Amygdala (tissue), 56 donors: ENCODE measurements at places on chromosomes 6 and 20.

DNA sequence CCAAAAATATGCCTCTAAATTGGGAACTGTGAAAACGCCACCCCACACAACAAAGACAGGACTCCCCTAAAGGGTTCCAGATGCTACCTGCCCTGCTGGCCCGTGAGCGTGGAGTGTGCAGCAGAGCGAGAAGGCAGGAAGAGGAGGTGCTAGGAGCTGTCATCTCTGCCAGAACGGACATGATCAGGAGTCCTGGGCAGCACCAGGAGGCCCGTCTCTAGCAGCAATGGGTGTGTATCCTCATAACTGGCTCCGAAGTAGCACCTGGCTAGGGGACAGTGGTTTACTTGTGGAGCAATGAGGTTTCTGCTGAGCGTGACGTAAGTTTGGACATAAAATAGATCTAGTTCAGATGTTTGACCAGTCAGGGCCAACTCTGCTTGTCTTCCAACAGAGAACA is 226.0 kb downstream of the CDH4 start:
- DNase-seq: no peak

- no peak for DNase-seq
Measured at GRCh38 chr6:99801805-99802204, 192.2 kb downstream of the MCHR2 start.

DNA sequence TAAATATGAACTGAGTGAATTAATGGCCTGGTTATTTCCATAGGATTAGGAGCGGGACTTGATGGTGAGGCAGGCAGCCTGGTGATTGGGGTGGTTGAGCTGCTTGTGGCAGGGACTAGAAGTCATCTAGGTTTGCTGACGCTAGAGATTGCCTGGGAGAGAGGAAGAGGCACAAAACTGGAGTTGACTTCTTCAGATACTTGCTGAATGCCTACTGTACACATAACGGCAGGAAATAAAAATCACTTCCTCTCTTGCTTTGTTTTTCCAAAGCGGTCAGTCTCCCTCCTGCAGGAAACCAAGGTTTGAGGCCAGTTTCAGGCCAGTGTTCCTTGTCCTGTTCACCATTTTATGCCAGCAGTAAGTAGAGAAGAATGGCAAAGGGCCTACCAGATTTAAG is 36.7 kb upstream of the MYLIP start:
- DNase-seq: no peak

- DNase-seq: no peak
Measured at GRCh38 chr6:81145506-81145905, 607.0 kb downstream of the TENT5A start.

DNA sequence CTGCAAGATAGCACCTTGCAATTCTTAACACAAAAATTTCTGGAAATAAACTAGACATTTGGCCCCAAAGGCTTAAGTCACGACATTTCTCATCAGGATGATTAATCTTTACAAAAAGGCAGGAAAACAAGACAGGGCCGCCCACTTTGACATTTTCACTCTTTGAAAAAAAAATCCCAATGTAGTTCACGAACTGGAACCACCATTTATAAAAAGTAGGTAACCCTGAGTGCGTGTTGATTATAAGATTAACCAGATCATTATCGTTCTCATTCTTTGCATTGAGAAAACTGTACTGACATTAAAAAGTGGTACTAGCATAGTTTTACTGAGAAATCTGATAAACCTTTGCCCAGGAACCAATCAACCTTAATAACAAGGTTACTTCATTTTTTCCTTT is 108.8 kb downstream of the HUS1B start:
- DNase-seq: no peak

- DNase-seq: no peak
Measured at GRCh38 chr6:105648276-105648675, 245.4 kb upstream of the PREP start.

- no peak for DNase-seq
Measured at GRCh38 chr20:6347916-6348315, 225.1 kb upstream of the FERMT1 start.

GRCh38 chr6:118280210-118280609 is 267.9 kb upstream of the PLN start:
- no peak for DNase-seq

DNA sequence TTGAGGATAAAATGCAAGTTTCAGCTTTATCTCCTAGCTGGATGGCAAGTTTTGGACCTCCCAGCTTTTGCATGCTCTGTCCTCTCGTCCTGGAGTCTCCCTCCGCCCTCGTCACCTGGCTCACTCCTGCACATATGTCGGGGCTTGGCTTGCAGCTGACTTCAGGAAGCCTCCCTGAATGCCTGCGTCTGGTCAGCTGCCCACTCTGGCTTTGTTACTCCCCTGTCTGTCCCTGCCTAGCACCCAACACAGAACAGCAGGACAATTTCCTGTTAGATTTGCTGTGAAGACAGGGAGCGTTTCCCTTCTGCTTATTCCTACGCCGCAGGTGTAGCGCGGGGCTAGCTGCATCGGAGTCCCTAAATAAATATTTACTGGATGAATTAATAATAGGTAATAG is 5.4 kb downstream of the JPH2 start:
- no peak for DNase-seq

GRCh38 chr6:141728330-141728729 is 404.4 kb upstream of the GJE1 start:
- no peak for DNase-seq

GRCh38 chr20:46118481-46119020 is 437 bp downstream of the CD40 start:
- DNase-seq: no peak

GRCh38 chr20:54848262-54848661 is 372.9 kb downstream of the DOK5 start:
- no peak for DNase-seq

DNA sequence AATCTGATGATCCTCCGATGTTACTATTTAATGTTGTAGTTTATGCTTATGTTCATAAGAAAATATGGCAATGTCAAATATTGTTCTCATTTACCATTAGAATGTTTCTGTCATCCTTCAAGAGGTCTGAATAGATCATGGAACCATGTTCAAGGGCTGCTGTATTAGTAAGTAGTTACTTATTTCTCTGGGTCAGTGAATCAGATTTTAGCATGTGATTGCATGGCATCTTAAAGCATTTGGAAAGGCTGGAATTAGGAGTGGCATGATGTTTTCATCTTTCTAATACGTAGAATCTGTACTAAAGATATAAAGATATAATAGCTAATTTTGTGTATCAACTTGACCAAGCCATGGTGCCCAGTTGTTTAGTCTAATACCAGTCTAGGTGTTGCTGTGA is 40.5 kb upstream of the NKX2-4 start:
- DNase-seq: no peak

- DNase-seq: no peak
Measured at GRCh38 chr6:154429711-154430110, 73.1 kb upstream of the IPCEF1 start.

DNA sequence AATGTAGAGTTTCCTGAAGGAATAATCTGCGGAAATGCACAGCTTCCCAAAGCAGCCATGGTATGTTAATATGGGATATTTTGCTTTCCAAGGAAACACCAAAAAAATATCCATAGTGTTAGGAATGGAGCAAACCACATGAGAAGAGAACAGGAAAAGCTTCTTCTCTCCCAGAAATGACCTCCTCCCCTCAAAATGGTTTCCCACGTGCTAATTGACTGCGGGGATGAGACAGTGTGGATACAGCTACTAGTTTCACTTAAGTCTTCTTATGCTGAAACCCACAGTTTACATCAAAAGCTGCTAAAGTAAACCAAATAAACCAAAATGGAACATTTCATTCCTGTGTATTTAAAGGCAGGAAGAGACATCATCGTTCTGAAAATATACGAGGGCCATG is 69.4 kb downstream of the FYN start:
- DNase-seq: no peak

DNA sequence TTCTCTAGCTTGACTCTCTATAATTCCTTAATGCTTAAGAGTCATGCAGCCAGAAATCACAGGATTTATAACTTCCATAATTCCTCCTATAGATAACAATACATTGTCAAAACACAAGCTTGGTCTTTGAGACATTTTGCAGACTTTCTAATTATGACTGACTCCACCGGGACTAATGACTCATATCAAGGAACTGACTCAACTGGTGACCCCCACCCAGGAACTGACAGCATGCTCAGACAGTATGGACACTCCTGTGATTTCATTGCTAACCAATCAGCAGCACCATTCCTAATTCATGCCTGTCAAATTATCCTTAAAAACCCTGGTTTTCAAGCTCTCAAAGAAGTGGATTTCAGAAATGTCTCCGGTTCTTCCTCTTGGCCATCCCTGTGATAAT is 670.5 kb upstream of the IMPG1 start:
- DNase-seq: no peak

- DNase-seq: no peak
Measured at GRCh38 chr6:163793011-163793983, 378.8 kb downstream of the QKI start.

- no peak for DNase-seq
Measured at GRCh38 chr6:152267967-152268845, 369.0 kb downstream of the SYNE1 start.

DNA sequence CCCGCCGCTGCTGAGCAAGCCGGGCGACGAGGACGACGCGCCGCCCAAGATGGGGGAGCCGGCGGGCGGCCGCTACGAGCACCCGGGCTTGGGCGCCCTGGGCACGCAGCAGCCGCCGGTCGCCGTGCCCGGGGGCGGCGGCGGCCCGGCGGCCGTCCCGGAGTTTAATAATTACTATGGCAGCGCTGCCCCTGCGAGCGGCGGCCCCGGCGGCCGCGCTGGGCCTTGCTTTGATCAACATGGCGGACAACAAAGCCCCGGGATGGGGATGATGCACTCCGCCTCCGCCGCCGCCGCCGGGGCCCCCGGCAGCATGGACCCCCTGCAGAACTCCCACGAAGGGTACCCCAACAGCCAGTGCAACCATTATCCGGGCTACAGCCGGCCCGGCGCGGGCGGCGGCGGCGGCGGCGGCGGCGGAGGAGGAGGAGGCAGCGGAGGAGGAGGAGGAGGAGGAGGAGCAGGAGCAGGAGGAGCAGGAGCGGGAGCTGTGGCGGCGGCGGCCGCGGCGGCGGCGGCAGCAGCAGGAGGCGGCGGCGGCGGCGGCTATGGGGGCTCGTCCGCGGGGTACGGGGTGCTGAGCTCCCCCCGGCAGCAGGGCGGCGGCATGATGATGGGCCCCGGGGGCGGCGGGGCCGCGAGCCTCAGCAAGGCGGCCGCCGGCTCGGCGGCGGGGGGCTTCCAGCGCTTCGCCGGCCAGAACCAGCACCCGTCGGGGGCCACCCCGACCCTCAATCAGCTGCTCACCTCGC is 1.5 kb downstream of the ARID1B start:
- DNase-seq: peak; percentile 54

DNA sequence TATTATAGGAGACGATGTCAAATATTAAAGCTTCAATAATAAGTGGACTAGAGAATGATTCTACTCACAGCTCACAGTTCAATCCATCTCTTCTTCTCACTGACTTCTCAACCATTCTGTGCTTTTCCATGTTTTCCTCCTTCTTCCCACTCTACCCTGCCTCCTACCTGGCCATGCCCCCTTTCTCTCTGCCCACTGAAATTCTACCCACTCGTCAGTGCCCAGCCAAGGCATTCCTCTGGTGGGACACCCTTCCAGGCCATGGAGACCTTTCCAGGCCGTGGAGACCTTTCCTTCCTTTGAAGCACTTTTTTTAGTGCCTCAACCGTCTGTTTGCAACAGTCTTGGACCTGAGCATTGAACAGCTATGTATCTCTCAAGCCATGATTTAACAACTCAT is 18.5 kb downstream of the BACH2 start:
- no peak for DNase-seq

DNA sequence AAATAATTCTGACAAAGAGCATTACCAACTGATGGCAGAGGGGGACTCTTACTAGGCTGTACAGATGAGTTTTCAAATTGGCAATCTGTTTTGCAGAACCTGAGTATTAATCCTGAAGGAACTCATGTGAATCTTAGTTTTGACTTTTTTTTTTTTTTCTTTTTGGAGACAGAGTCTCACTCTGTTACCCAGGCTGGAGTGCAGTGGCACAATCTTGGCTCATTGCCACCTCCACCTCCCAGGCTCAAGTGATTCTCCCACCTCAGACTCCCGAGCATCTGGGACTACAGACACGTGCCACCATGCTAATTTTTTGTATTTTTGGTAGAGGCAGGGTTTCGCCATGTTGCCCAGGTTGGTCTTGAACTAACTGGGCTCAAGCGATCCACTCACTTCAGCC is 49.3 kb downstream of the KCTD20 start:
- DNase-seq: no peak

GRCh38 chr6:106882601-106883518 is 91.7 kb downstream of the CD24 start:
- DNase-seq: no peak

DNA sequence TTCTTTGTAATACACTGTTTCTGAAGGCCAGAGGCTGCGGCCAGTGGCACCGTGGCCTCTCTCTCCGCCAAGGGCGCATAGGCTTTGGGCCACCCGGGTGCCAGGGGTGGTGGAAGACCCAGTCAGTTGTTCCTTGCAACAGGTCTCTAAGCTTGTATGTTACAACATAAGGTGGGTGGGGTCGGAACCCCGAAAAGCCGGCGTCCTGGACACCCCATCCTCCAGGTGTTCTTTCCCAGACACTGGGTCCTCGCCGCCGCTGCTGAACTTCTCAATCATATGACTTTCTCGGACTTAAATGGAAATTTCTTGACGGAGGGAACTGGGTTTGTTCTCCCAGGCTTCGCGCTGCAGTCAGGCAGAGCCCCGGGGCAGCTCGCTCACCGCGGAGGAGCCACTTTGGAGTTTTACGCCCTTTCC is 983 bp upstream of the KCNQ5 start:
- no peak for DNase-seq

DNA sequence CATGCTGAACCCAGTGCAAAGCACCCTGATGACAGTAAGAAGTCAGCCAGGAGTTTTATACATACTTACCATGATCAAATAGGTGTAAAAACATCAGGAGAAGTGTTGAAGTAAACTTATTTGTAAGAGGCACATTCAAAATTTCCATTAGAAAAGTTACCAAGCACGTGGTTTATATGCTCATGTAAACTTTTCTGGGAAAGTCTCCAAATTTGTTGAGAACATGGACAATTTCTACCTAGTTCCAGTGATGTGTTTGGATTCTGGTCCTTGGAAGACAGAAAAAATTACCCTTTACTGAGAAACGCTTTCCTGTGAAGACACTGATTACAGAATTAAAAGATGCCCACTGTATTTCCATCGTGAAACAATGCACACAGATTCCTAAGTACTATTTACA is 288.9 kb upstream of the CDH4 start:
- no peak for DNase-seq

GRCh38 chr6:153618371-153619322 is 420.4 kb upstream of the OPRM1 start:
- DNase-seq: no peak
